ENCODE measurements at places on chromosomes 5 and 9.
A peak's percentile ranks its signal among the peaks of the same experiment; 100 is the strongest.

GRCh38 chr5:90134892-90135291 is 274.7 kb downstream of the CETN3 start:
- DNase-seq: no peak

DNA sequence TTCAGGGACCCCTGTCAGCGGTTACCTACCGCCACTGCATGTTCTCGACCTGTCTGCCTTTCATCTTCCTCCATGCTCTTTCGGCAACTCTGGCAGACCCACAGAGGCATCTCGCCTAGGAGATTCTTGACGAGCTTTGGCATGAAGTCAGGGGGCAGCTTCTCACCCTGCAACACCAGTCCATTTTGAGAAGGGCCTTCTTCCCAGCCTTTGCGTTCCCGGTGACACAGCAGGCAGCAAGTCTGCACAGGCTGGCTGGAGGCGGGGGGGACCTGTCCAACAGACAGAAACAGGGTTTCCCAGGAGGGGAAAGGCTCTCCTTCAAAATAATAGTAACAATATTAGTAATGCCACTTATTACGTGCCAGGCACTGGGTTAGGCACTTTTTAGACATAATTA is 15.5 kb downstream of the FAM193B start:
- DNase-seq: no peak

- no peak for DNase-seq
These were observed 202.1 kb downstream of the EBF1 start for GRCh38 chr5:158897444-158898160.

DNA sequence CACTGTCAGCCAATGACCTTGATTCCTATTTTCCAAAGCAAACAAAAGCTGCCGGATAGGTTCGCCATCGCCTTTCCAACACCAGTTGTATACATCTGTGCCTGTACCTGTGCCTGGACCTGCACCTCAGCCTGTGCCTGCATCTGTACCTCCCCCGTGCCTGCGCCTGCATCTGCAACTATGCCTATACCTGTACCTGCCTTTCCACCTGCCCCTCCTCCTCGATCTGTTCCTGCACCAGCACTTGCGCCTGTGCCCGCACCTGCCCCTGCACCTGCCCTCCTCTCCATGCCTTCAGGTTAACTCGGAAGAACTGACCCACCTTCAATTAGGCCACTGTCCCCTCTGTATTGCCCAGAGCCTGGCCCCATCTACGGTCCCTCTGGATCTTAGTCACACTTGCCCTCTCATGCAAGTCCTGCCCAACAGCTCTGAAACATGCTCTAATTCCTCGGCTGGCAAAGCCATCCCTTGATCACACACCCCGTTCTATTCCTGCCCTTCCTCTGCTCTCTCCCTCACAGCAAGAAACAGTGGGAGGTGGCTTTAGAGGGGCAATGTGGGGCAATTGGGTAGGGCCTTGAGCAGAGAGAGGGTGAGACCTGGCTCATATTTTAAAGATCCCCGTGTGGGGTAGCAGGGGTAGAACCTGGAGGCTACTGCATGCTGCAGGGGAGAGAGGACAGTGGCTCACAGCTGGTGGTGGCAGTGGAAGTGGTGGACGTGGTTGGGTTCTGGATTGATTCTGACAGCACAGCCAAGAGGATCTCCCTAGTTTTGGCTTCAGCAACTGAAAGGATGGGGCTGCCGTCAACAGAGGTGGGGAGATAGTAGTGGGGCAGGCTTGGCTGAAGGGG is 59.6 kb upstream of the PHYKPL start:
- DNase-seq: no peak

DNA sequence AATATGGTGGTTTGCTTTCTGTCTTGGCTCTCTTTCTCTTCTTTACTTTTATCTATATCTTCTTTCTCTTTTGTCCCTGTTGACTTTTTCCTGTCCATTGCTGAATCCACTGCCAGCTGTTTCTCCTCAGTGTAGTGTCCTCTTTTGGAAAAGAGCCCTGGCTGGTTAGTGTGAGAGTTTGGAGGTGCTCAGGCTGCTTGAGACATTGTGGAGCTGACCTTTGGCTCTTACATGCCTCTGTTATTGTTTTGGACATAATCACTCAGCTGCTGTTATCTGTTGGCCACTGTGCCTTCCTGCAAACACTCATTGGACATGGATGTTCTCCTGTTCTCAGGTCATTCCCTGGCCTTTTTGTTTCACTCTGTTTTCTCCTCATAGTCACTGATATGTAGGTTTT is 295.4 kb upstream of the RIOK2 start:
- DNase-seq: no peak

DNA sequence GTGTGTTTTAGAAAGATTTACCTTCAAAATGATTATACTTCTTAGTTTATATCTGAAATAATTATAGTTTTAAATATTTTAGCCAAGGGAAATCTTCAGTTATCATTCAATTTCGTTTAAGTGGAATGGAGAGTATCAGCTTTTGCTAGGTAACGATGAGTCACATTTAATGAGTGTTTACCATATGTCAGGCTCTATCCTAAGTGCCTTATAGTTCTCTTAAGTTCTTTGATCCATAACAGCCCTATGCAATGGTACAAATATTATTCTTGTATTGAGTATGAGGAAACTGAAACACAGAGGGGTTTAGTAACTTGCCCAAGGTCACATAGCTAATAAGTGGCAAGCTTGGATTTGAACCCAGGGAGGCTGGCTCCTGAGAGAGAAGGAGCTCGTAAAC is 37.5 kb upstream of the SHB start:
- no peak for DNase-seq

GRCh38 chr5:174311531-174312269 is 266.2 kb downstream of the NSG2 start:
- peak; percentile 57 for DNase-seq

DNA sequence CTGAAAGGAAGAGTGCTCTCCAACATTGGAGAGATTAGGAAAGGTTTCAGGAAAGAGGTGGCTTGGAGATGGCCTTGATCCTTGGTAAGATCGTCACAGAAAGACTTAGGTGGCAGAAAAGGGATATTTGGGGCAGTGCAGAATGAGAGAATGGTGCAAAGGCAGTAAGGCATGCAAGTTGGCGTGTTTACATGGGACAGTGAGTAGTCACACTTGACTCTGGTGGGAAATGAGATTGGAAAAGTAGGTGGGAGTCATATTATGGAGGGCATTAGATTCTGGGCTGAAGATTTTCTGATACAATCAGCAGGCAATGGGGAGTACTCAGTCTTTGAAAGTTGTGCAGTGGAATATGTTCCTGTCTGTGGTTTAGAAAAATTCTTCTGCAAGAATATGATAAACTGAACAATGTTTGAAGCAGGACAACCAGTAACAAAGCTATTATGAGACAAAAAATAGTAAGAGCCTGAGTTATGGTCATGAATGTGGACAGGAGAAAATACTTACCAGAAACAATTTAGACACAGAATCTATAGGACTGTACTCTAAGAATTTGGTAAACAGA is 76.2 kb upstream of the ANKRD55 start:
- DNase-seq: no peak

DNA sequence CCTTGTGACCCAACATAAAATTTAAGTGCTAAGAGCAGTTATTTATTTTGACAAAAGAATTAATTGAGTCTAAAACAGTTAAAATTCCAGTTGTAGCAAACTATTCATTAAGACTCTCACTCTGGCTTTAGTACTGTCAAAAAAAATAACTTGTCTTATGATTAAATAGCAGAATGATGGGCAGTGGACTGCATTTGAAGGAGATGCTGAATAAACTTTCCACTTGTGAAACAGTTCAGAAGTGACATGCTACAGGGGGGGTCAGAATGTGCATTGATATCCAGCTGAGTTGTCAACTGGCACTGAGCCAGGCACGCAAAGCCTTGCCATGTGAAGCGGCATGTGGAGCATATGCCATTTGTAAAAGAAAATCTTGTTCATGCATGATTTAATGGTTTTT is 76.0 kb downstream of the FCHO2 start:
- DNase-seq: no peak

- DNase-seq: no peak
These were observed 17.1 kb downstream of the C6 start for GRCh38 chr5:41196197-41196596.

DNA sequence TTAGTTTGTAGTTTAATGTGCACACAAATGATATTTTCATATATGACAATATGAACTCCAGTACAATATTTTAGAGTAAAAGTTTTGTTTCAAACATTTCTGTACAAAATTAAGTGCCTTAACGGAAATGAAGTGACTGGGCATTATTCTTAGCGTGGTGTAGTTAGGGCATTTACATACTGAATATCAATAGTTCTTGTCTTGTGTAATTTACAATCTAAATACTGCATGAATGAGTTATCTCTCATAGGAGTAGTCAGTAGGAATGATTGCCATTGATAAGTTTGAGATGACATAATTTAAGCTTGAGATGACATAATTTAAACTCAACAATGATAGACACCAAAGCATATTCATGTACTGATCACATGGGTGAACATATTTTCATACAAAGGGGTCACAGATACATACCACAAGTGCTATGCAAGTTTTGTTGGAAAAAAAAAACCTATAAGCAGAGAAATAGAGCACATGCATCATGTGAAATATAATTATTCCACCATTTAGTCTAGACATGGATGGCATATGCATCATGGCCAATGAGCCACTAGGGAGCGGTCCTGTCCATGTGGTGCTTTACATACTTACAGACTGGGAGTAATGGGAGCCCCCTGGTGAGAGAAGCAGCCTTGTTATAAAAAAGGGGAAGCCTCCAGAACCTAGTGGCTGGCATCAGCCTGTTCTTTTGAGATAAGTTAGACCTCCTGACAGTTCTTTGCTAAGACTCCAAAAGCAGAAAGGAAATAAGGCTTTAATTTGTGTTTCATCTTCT is 1523.9 kb downstream of the MAT2B start:
- no peak for DNase-seq

- DNase-seq: no peak
These were observed 325.6 kb downstream of the PRELID2 start for GRCh38 chr5:145509336-145510136.

DNA sequence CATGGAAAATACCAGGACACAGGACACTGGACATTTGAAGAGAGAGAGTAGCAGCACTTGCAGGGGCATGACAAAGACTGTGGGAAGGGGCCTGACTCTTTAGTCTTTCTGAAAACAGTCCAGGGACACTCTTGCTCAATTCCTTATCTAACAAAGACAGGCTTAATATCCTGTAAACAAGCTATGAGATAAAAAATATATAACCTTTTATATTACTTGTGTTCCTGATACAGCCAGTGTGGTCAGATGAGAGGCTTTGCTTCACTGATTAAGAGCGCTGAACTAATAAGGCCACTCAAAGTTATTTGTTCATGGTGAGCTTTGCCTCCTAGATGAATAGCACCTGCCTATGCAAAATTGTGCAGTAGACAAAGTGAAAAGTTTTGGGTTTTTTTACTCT is 518.7 kb downstream of the LRRC70 start:
- no peak for DNase-seq

- DNase-seq: no peak
These were observed 2.3 kb downstream of the EFNA5 start for GRCh38 chr5:107668154-107669095.

DNA sequence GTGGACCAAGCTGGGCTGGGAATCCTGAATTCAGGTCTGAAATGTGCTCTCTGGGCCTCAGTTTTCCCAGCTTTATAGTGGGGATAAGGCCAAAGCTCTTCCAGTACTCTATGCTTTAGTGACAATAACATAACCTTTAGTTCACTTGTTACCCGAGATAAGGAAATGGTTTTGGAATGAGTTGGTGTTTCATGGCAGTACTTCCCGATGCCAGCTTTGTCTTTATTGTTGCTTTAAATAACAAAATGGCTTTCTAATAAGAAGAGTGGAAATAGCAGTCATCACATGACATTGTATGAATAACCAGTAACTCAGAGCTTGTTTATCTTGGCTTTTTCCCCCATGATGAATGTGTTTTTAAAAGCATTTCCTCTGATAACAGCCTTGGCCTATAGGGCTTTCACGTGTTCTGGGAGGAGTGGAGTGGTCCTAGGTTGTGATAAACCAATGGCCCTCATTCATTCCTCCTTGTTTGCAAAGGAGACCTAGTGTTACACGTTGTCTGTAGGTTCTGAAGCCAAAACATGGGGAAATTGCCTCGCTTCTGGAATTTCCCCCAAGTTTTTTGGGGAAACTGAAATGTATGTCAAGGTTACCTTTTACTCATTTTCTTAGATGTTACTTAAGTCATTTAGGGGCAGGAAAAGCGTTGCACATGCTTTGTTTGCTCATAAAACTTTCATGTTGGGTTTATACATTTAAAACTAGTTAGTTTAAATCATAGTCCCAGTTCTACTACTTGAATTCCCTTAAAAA is 53.7 kb downstream of the ZNF618 start:
- no peak for DNase-seq

GRCh38 chr5:2886531-2886930 is 135.1 kb upstream of the IRX2 start:
- no peak for DNase-seq

GRCh38 chr5:136375920-136376319 is 10.6 kb upstream of the TRPC7 start:
- DNase-seq: no peak

GRCh38 chr5:137201876-137202275 is 297.2 kb downstream of the SPOCK1 start:
- DNase-seq: no peak

DNA sequence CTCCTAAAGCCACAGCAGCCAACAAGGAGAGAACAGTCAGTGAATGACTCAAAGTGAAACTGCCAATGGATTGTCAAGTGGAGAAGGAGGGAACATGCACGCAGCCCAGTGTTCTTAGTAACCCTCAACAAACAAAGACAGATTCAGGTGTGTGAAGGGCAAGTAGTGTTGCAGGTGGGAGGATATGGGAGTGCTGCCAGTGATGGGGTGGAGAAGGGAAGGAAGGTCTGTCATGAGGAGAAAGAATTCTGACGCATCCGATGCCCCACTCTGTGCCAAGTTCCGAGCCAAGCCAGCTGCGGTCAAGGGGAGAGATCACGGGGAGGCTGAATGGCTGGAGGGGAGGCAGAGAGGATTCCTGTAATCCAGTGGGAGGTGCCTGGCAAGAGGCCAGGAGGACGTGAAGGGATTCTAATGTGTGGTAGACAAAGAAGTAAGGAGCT is 56.5 kb downstream of the CAST start:
- no peak for DNase-seq

GRCh38 chr5:80713631-80714030 is 58.8 kb upstream of the DHFR start:
- peak; percentile 8 for DNase-seq

DNA sequence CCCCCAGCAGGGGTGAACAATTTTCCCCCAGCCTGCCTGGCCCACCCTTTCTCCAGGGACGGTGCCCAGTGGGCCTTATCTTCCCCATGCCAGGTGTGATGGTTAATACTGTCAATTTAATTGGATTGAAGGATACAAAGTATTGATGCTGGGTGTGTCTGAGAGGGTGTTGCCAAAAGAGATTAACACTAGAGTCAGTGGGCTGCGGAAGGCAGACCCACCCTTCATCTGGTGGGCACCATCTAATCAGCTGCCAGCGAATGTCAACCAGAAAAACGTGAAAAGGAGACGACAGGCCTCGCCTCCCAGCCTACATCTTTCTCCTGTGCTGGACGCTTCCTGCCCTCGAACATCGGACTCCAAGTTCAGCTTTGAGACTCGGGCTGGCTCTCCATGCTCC is 5.6 kb upstream of the FUT7 start:
- DNase-seq: no peak

DNA sequence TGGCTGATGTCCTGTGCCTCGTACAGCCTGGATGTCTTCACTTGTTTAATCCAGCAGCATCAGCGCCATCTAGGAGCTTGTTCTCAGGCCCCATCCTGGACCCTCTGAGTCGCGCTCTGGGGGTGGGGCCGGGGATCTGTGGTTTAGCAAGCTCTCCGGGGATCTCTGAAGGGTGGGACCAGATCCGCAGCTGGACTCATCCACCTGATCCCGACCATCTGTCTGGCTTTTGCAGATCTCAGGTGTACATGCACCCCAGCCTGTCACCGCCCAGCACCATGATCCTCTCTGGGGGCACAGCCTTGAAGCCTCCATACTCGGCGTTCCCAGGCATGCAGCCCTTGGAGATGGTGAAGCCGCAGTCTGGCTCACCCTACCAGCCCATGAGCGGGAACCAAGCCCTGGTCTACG is 15.1 kb upstream of the POMT1 start:
- no peak for DNase-seq
